Right lung (tissue), 10 donors: ENCODE measurements at places on chromosomes 4 and X.

DNA sequence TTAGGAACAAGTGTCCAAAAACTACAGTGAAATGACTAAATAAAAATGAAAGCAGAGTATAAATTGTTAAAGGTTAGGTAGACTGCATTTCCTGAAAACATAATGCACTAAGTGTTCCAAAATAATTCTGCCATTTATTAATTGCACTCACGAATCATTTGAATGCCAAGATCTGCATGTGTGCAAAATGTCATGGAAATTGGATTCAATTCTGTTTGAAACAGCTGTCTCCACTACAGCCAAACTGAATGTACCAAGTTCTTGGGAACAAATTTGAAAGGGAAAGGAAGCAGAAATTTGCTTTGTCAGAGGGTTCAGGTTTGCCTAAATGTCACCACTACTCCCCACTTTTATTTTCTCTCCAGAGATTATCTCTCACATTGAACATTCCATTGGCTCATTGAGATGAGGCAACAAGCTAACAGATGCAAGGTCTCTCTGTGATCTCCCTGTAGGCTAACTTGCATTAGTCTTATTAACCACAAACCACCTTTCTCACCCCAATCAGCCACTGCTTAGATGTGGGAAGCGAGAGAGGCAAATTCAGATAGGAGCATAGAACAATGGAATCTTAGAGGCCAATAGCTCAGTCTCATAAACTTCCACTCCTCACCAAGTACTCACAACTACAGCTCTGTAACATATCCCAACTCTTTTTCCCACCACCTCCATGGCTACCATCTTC is 226.6 kb downstream of the KDR start:
- DNase-seq: no peak

DNA sequence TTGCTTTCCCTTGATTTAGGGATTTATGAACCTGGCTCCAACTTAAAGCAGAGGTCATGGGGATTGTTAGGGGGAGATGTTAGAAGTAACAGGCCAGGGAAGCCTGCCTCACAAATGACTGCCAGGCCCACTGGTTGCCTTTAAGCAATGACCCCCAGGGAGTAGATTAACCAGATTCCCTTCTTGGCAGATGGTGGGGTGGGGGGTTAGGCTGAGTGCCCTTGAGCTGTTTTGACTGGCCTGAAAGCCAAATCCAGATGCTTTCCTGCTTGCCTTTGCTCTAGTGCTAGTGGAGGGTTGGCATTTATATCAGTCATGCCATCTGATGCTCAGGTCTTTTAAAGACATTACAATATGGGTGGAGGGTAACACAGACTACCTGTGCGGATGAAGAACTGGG is 128.1 kb downstream of the TMEM164 start:
- DNase-seq: no peak

GRCh38 chr4:8391972-8392371 is 48.6 kb downstream of the ACOX3 start:
- peak; percentile 52 for DNase-seq

DNA sequence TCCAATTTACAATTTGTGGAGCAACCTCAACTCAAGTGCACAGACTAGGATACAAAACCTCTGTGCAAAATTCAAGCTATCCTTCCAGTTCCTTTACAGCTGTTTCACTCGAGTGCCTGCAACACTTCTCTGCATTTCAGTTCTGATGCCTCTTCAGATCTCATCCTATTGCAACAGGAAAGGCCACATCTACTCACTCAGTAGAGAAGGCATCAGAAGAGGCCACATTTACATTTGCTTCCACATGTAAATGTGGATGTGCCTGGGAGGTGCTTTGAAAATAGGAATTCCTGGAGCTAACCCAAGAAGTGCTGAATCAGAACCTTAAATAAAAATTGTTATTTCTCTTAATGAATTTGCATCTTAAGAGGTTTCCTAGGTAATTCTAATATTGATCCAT is 45.8 kb upstream of the SERTM2 start:
- DNase-seq: no peak

GRCh38 chr4:41281038-41281634 is 24.4 kb downstream of the UCHL1 start:
- peak; percentile 70 for DNase-seq

DNA sequence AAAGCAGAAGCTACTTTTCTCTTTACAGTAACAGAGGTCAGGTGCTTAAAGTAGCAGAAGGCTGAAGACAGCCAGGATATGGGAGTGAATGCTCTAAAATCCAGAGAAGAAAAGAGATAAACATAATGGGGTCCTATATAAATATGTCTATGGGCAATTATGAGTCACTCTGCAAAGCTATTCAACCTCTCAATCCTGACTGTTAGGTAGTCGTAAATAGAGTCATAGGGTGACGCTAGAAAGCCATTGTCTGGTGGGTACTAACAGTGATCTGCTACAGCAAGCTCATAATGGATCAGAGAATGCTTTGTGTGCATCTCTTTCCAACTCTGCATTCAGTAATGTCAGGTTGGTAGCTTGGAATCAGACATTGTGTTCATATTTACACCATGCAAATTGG is 53.5 kb upstream of the PDE5A start:
- no peak for DNase-seq
